Left ventricle myocardium inferior (tissue), 1 donor: ENCODE measurements at places on chromosomes 16 and 17.
A peak's percentile ranks its signal among the peaks of the same experiment; 100 is the strongest.

GRCh38 chr17:61238455-61238933 lies 161.1 kb upstream of the TBX2 start:
- no peak for DNase-seq

DNA sequence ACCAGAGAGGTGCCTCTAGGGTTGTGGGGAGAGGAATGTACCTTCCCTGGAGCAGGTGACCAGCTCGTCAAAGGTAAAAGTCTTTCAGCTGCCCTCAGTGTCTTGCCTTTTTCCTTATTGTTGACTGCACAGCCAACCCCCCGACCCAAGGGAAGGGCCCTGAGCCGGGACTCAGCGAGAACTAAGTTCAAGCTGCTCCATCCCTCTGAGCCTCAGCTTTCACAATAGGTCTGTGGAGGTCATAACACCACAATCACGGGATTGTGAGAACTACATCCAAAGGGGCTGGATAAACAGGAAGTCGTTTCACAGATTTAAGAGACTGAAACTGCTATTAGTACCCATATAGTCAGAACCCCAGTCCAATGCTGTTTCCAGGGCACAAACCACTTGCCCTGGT lies 2.6 kb upstream of the KRT36 start:
- DNase-seq: no peak

DNA sequence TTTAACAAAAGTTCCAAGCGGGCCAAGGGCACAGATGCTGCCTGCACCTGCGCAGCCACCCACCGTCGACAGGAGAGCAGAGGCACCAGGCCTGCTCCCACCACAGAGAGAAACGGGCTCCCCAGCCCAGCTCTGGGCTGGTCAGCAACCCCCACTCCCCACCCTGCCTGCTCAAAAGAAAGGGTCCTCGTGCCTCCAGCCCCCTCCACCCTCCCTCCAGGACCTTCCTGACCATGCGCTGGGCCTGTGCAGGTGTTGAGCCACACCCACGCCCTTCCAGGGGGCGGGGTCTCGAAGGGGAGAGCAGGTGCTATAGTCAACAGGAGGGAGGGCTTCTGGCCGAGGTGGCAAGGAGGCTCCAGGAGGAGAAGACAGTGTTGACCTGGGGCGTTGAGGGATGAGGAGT lies 25.3 kb downstream of the ZNF778 start:
- DNase-seq: no peak

DNA sequence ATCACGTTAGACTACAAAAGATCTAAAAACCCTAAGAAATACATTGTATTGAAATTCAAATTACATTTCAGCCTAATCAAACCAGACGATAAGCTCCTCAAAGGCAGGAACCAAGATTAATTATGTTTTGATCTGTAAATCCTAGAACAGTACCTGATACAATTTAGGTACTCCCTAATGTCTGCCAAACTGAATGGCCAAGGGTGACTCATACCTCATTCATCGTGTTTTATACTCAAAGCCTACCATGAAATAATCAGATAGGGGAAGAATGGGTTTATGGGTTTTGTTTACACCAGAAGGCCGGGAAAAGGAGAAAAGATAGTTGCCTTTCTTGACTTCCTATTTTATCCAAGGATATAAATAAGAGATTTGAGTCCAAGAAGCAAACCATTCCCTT lies 19.3 kb downstream of the MMD start:
- no peak for DNase-seq

GRCh38 chr16:82183004-82183397 lies 13.0 kb upstream of the MPHOSPH6 start:
- DNase-seq: no peak

- DNase-seq: no peak
Measured at GRCh38 chr17:65434878-65435277, 126.6 kb downstream of the AXIN2 start.

DNA sequence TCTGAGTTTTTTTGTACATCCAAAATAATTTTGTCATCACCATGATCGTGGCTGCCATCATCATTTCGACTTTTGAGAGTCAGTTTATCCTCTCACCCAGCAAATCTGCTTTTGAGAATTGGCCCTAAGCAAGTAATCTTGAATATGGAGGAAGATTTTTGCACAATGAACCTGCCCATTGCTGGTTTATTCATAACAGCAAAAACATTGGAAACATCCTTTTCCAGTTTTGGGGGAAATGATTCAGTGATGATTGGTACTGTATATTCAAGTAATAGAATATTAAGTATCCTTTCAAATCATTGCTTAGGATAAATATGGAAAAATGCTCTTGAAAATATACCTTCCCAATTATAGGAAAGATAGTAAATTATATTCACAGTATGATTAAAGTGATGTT lies 53.1 kb downstream of the PRKCA start:
- no peak for DNase-seq

DNA sequence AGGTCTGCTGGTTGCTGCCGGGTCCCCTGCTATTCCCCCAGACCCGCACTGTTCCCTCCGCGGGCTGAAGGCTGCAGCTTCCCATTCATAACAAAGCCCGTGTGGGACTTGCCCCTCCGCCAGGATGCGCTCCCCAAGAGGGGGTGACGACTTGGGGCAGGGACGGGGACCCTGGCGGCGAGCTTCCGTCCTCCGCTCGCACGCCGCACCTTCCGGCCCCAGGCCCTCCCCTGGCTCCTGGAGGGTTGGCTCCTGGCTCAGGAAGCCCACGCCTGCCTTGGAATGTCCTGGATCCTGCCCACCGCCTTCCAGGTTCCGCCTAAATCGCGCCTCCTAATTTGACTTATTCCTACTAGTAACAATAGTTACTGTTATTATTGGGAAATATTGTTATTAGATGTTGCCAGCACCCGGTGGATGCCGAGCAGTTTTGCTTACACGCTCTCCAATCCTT lies 1.1 kb upstream of the TFAP4 start:
- DNase-seq: peak; percentile 60

GRCh38 chr16:23499801-23500200 lies 10.5 kb downstream of the GGA2 start:
- DNase-seq: no peak

DNA sequence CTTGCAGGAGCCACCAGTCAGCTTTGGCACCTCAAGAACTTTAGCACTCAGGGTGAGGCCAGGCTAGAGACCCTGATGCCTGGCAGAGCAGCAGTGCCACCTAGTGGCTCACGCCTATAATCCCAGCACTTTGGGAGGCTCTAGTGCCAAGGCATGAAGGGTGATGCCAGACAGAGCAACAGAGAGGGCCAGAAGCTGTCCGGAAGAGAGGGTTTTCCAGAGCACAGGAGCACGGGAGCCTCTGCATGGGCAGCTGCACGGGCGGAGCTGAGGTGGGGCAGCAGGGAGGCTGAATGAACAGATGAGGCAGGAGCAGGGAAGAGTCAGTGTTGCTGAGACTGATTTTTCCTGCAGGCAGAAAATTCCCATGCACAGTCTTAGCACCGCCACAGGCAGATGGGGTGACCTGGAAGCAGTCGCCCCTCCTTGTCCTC lies 38.9 kb downstream of the MYH3 start:
- DNase-seq: peak; percentile 39

- DNase-seq: no peak
Measured at GRCh38 chr17:17816240-17816814, 20.5 kb downstream of the SREBF1 start.

GRCh38 chr16:66298006-66298405 lies 68.5 kb upstream of the CDH5 start:
- DNase-seq: no peak

DNA sequence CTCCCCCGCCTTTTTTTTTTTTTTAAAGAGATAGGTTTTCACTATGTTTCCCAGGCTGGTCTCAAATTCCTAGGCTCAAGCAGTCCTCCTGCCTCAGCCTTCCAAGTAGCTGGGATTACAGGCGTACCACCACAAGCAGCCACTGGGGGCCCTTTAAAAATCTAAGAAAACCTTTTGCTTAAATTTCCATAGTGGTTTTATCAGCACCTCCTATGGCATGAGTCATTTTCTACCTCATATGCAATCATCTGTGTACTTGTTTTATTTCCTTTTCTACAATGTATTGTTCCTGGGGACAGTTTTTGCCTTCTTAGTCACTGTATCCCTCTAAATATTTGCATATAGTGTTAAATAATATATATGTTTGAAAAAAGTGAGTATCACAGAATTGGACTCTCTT lies 29.2 kb downstream of the GNA13 start:
- no peak for DNase-seq

GRCh38 chr17:5284681-5285080 lies 2.6 kb downstream of the RABEP1 start:
- DNase-seq: no peak

GRCh38 chr16:78094166-78094565 lies 5.3 kb upstream of the WWOX start:
- DNase-seq: no peak

- no peak for DNase-seq
Measured at GRCh38 chr16:2214719-2214968, at the start of gene PGP. PGP (minus strand) TSS chr16:2214840; CDS start chr16:2214777, 63 bp downstream.

DNA sequence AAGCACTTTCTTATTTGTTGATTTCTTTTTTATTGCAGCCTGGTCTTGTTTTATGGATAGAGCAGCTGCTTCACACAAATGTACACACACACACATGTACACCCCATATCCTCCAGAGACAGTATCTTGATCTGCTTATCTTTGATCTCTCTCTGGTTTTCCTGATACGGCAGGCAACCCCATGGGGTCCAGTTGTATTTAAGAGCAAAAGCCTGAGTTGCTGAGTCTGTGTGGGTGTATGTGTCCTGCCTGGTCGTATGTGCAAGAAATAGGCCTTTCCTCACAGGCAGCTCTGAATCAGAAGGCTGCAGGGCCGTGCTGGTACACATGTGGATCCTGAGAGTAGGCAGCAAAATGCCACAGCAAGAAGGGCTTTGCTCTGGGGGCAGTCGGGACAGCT lies 14.6 kb upstream of the LGALS9 start:
- no peak for DNase-seq

GRCh38 chr16:57028086-57028485 lies 38.7 kb downstream of the NLRC5 start:
- DNase-seq: no peak

GRCh38 chr16:30430428-30430970 lies 669 bp upstream of the DCTPP1 start:
- DNase-seq: peak; percentile 22

DNA sequence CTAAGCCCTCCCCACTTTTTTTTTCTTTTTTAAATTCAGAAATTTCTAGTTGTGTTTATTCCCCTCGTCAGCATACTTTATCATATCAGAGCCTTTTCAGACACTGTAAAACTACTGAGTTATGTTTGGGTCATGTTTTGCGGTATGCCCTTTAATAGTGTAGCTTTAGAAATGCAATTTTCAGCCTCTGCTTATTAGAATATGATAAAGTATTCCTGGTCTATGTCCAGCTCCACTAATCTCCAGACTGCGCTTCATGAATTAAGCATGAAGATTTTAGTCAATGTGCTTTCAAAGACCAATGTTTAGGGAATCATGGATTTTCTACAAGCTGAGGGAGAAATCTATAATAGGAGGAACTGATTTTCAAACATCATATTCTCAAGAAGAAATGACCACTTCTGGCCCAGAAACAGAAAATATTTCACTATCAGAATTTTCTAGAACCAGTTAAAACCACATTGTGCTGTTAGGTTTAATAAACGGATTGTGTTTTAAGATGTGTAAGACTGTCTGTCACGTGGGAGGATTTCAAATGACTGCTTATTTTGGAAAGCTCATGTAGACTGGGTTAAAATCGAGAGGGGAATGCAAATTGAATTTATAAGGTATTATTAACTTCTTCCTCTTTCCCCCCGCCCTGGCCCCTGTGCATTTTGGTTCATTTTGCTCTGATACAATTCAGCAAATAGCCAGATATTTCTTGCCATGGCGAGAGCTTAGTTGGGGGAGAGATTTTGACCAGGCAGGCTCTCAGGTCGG lies 498.5 kb downstream of the WWOX start:
- no peak for DNase-seq

GRCh38 chr17:18309202-18309601 lies 5.6 kb downstream of the TOP3A start:
- no peak for DNase-seq

- DNase-seq: no peak
Measured at GRCh38 chr16:30068750-30069610, 3.4 kb downstream of the ALDOA start.

DNA sequence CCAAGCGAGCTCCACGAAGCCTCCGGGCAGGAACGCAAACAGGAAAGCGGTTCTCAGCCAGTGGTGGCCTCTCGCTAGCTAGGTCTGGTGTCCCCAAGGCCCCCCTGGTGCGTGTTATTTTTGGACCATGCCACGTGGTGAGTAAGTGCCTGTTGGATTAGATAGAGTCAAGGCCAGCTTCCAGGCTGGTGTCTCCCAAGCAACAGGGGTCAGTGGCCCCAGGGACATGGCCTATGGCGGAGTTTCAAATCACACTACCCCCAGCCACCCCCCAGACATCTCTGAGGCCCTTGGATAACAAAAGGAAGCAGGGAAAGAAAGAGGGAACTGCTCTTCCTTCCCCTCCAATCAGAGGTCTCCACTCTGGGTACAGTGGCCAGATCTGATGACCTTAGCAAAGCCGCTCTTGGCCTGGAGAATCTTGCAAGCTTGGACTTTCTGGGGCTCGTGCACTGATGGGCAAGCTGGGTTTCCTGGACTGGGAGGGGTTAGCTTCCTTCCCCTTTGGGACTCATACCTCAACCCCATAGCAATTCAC lies 58.2 kb downstream of the MAF start:
- DNase-seq: peak; percentile 71

DNA sequence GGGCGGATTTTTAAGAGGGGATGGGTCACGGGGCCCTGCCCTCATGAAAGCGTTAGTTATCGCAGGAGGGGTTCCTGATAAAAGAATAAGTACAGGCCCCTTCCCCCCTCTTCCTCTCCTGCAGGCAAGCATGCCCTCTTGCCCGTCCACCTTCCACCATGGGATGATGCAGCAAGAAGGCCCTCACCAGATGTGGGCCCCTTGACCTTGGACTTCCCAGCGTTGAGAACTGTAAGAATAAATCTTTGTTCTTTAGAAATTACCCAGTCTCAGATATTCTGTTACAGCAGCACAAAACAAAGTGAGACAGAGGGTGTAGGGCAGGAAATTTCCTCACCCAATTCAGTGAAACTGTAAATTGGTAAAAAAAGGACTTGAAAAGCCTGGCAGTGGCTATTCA lies 27.8 kb upstream of the LCMT1 start:
- no peak for DNase-seq

DNA sequence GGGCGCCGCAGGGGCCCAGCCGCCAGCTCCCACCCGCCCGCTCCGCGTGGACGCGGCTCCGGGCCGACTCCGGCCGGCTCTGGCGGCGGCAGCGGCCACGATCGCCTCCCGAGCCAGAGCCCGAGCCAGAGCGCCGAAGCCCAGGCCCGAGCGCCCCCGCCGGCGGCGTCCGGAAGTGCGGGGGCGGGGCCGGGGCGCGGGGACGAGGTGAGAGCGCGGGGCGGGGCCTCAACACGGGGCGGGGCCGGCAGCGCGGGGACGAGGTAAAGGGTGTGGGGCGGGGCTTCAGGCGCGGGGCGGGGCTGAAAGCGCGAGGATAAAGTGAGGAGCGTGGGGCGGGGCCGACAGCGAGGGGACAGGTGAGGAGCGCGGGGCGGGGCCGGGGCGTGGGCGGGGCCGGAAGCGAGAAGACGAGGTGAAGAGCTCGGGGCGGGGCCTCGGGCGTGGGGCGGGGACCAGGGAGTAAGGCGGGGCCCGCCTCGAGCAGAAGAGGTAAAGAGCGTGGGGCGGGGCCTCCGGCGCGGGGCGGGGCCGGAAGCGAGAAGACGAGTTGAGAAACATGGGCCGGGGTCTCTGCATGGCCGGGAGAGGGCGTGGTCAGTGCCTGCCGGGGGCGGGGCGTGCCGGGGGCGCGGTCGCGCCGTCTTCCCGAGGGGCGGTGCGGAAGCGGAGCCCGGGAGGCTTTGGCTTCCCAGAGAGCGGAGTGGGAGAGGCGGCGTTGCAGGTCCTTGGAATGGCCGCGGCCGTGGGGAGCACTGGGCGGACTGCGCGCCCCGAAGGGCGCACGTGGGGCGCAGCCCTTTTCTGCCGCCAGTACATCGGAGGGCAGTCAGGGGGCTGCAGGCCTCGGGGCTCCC lies at the start of gene AXIN1:
Gene AXIN1 (minus strand): TSS at position 177 of the 857 bp plus-strand sequence. CDS start 5,698 bp downstream, outside the sequence.
- peak; percentile 100 for DNase-seq

GRCh38 chr16:7571366-7571765 lies 238.7 kb downstream of the RBFOX1 start:
- DNase-seq: no peak
